ENCODE measurements at places on chromosomes 1 and 21. TPM values are rescaled to one million over a fixed set of nuclear protein-coding genes. Genes with fewer than 3 reads are reported as not detected.

DNA sequence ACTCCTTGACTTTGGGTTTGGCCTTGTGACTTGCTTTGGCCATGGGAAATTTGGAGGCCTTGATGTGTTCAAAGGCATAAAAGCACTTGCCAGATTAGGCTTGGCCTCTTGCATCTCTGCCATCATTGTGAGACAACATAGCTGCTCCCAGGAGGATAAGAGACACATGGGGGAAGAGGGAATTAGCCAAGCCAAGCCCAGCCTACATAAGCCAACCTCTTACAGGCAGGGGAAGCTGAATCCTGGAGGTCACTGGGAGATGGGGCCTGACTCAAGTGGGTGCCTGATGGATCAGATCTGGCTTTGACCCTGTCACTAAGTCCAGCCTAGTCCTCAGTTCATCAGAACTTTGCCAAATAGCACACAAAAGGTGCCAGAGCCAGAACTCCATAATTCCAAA is 37.6 kb upstream of the HMGB4 start:
- DNase-seq: no peak

ASTN1 gene
- 1.6 TPM for polyA plus RNA-seq

GRCh38 chr1:157081707-157082106 is 17.9 kb downstream of the ETV3L start:
- no peak for DNase-seq

SLC22A15 gene
- polyA plus RNA-seq: 5.0 TPM

GRCh38 chr1:62377043-62377562 is 57.9 kb upstream of the KANK4 start:
- DNase-seq: no peak

GRCh38 chr1:111471012-111471411 is 2.8 kb upstream of the C1orf162 start:
- no peak for DNase-seq

DNA sequence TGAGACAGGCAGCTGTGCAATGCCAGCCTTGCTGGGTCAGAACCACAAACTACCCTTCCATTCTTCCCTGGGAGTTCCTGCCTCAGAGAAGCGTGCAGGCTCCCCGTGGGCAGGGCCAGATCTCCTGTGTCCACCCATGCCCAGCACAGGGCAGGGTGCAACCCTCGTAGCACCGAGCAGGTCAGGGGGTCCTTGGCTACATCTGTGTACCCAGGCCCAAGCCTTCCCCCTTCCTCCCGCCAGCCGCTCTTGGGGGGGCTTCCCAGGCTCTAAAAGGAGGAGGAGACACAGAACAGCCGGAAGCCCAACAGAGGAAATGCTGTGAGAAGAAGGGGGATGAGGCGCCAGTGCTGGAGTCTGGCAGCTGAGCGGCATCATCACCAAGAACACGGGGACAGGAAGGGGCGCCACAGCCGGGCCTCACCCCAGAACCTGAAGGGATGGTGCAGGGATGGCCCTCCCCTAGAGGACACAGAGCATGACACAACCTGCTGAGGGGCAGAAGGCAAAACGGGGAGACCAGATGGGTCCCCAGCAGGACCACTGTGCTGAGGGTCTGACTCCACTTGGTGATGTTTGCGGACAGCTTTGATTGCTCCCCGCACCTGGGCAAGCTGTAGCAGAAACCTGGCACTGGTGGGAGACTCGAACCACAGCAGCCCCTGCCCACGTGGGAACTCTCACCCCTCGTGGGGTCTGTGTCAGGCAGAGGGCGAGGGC is 233.2 kb downstream of the NPHP4 start:
- DNase-seq: no peak

DNA sequence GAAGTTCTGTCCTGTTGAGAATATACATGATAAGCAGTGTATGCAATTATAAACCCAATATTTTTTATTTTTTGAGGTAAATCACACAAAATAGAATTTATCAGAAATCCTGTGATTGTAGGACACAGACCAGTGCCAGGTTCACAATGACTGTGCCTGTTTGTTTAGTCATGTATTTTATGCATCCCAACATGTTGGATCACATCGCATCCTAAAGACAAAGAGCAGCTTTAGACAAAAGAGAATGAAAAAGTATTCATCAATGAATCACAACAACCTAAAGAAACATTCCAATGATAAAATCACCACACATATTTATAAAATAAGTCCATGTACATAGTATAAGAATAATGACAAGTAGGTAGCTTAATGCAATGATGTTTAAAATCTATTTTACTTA is 53.2 kb upstream of the LRRC8D start:
- DNase-seq: no peak

GRCh38 chr1:202578001-202578504 is 132.2 kb downstream of the SYT2 start:
- no peak for DNase-seq

ZFP69B gene
- 5.3 TPM for polyA plus RNA-seq

GRCh38 chr1:197399755-197400521 is 131.9 kb downstream of the CRB1 start:
- DNase-seq: no peak

DNA sequence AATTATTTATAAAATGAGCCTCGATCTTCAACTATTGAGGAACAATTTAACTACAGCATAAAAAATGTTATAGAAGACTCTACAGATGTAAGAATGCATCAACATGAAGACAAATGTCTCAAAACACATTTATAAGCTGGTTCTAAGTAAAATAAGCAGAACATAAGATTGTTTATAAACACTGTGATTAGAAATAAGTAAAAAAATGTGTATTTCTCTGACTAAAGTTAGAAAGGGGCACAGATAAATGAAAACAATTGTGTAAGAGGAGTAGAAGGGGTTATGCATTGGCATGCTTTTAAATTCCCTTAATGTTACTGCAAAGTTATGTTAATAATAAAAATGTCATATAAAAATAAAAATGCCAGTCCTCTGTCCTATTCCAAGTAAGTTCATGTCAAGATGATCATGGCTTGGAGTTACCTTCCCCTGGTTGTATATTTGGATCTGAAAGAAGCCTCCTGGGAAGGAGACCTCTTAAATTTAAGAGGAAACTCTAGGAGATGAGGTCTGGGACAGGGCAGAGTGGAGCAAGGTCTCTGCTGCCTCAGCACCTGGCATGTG is 70.2 kb upstream of the FAM20B start:
- DNase-seq: no peak

DMAP1 gene
- 57.5 TPM for polyA plus RNA-seq

DNA sequence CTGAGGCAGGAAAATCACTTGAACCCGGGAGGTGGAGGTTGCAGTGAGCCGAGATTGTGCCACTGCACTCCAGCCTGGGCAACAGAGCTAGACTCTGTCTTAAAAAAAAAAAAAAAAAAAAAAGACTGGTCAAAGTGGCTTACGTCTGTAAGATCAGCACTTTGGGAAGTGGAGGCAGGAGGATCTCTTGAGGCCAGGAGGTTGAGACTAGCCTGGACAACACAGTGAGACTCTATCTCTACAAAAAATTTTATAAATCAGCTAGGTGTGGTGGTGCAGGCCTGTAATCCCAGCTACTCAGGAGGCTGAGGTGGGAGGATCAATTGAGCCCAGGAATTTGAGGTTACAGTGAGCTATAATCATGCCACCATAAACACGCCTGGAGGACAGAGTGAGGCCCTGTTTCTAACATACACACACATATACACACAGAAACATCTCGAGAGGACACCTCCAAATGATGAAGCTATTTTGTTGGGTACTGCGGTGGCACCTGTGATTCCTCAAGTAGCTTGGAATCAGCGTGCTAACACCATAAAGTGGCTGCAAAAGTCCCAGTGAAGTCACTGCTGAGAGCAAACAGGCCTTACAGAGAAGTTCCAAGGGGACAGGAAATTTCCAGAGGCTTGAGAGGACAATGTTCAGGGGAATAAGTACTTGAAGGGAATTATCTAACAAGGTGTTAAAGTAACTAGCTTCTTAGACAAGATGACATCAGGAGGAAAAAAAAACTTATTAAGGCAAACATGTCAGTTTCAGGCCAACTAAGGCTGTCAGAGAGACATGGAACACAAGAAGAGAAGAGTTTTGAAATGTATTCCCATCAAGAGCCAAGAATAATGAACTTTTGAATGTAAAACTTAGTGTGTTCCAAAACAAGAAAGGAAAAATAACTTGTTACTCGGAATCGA is 1.3 kb downstream of the NADK start:
- DNase-seq: no peak

- DNase-seq: no peak
These were observed 26.1 kb downstream of the GPR3 start for GRCh38 chr1:27418326-27419185.

TBX15 gene
- polyA plus RNA-seq: 0.17 TPM

- DNase-seq: no peak
These were observed 326.7 kb upstream of the VAMP3 start for GRCh38 chr1:7444363-7444762.

DNA sequence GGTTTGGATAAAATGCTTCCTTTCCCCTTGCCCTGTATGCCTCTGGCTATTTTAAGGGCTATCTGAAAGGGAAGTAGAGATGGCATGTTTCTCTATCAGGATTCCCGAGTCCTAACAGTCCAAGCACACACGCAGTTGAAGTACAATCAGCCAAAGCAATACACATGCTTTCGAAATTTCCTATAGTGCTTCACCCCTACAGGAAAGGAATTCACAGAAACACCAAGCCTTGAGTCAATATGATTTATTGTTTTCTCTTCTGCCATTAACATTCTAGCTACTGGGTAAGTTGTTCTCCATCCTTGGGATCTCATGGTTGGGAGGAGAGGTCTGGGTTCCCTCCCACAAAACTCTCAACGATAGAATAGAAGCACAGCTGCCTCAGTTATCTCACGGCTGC is 8.7 kb downstream of the ITLN1 start:
- DNase-seq: no peak

- no peak for DNase-seq
These were observed 92.1 kb downstream of the PRKAB2 start for GRCh38 chr1:147080006-147080661.

DNA sequence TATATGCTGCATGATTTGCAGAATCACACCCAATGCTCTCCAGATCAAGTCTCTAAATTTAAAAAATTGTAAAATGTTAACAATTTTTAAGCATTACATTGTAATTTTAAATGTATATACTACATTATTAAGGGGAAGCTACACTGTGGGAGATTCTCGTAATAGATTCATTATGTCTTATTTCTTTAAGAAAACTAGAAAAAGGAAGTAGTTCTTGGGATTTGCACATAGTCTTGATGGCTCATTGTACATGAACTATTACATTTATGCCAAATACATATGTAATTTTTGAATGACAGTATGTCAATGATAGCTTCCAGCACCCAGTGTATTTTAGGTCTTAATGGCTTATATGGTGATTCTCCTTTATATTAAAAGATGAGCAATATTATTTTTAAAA is 250.3 kb downstream of the PTPRC start:
- no peak for DNase-seq

- DNase-seq: no peak
These were observed 13.3 kb downstream of the PTCH2 start for GRCh38 chr1:44829506-44830384.

- DNase-seq: no peak
These were observed 11.3 kb upstream of the ADGRB2 start for GRCh38 chr1:31775210-31775999.

- DNase-seq: no peak
These were observed 1.9 kb downstream of the RUSC1 start for GRCh38 chr1:155322571-155322952.

- no peak for DNase-seq
These were observed 96.7 kb upstream of the CXADR start for GRCh38 chr21:17416139-17416538.

DNA sequence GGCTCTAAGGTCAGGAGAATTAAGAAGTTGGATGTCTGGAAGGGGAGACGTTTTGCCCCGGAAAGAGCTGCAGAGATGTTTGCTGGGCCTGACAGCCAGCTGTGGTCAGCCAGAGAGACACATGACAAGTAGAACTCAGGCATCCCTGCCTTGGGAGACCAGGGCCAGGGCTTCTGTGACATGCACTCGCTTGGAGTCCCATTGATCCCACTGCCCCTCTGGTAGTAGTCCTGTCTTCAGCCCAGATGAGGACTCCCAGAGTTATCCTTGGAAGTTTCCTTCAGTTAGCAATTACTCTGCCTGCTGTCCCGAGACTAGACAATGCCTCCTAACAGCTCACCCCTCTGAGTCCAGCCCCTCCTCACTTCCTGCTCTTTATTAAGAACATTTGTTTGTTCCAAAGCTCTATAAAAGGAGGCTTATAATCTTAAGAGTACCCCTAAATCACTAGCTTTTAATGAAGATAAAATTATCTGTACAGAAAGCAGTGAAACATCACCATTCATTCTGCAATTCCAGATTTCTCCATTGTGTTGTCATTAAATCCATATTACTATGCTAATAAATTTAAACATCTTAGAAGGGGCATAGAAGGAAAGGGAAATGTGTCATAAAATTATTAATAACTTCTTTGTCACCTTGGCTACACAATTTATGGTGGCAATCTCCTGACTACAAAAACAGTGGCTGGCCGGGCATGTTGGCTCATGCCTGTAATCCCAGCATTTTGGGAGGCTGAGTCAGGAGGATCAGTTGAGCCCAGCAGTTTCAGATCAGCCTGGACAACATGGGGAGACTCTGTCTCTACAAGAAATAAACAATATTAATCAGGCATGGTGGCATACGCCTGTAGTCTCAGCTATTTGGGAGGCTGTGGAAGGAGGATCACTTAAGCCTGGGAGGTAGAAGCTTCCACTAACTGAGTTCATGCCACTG is 94.2 kb downstream of the KCNK1 start:
- no peak for DNase-seq

S100A1 gene
- polyA plus RNA-seq: 48.2 TPM

DNA sequence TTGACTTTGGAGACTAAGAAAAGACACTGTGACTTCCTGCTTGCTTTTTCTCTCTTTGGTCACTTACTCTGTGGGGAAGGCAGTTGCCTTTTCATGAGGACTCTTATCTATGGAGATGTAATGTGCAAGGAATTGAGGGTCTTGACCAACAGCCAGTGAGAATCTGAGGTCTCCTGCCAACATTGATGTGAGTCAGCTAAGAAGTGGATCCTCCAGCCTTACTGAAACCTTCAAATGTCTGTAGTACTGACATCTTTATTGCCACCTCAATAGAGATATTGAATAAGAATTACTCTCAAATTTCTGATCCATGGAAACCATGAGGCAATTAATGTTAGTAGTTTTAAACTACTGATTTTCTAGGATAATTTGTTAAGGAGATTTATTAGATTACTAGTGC is 598.4 kb downstream of the ADGRL2 start:
- DNase-seq: no peak

GRCh38 chr1:15786581-15786980 is 20.9 kb downstream of the UQCRHL start:
- no peak for DNase-seq
